ENCODE measurements at places on chromosomes 5 and 9.
A peak's percentile ranks its signal among the peaks of the same experiment; 100 is the strongest.

GRCh38 chr5:140881889-140882590, at the start of gene PCDHA13:
Gene PCDHA13 (plus strand): TSS chr5:140882124. CDS start chr5:140882269, 145 bp downstream.
- DNase-seq: no peak

DNA sequence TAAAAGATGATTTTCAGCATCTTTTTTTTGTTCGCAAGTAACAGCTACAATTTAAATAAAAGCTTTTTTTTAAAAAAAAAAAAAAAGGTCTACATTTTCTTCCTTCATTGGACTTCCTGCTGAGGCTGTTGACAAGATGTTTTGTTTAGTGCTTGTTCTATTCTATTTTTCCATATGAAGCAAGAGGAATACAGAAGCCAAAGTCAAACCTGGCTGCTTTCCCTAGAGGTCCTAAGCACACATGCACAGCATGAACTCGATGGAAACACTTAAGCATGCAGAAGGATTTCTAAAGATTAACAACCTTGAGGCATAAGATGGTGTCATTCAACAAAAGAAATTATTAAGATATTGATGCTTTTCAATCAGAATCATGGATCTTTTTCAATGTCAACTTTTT, 105.1 kb downstream of the ADCY2 start:
- no peak for DNase-seq

GRCh38 chr5:41921166-41921565, 3.9 kb upstream of the FBXO4 start:
- DNase-seq: no peak

DNA sequence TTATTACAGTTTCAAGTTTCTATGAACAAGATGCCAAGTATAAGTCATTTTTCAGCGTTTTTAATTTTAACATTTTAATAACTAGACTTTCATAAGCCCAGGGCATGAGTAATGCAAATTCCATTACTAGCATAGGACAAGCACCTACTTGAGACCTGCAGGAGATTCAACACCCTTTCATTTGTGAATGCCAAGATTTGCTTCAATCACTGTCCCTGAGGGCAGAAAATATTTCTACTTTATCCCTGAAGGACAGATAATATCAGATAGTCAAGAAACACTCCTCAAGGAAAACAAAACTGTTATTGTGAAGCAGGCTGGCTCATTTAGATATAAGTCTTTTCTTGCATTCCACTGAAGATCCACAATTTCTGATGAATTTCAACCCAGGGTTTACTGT, 27.7 kb upstream of the ZNF622 start:
- no peak for DNase-seq

GRCh38 chr9:129008986-129009583, 19.0 kb downstream of the SH3GLB2 start:
- DNase-seq: no peak

GRCh38 chr5:158546748-158547147, 553.0 kb downstream of the EBF1 start:
- DNase-seq: no peak

- peak; percentile 30 for DNase-seq
Measured at GRCh38 chr9:121976751-121977150, 116.4 kb downstream of the TTLL11 start.

GRCh38 chr5:132008961-132009680, 2.3 kb downstream of the ACSL6 start:
- DNase-seq: no peak

GRCh38 chr5:59137846-59138245, 555.0 kb downstream of the RAB3C start:
- no peak for DNase-seq

DNA sequence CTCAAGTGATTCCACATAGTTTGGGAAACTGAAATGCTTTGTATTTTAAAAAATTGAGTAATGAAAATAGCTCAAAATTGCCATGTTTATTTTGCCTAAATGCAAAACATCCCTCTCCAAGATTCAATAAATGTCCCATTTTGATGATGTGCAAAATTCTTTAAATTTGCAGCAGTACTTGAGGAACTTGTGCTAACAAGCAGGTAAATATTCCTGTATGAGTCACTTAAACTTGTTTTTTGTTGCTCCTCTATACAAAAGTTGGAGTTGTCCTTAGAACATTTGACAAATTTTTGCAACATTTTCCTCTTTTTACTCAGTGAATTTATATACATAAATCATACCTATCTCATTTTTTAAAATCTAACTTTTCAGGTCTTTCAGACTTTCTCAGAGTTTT, 280.2 kb downstream of the CDH12 start:
- no peak for DNase-seq

GRCh38 chr5:93161661-93162654, 419.1 kb downstream of the NR2F1-AS1 start:
- no peak for DNase-seq

GRCh38 chr5:26034813-26035212, 1003.6 kb downstream of the CDH9 start:
- no peak for DNase-seq

GRCh38 chr9:129331493-129331765, 153.4 kb upstream of the IER5L start:
- no peak for DNase-seq

DNA sequence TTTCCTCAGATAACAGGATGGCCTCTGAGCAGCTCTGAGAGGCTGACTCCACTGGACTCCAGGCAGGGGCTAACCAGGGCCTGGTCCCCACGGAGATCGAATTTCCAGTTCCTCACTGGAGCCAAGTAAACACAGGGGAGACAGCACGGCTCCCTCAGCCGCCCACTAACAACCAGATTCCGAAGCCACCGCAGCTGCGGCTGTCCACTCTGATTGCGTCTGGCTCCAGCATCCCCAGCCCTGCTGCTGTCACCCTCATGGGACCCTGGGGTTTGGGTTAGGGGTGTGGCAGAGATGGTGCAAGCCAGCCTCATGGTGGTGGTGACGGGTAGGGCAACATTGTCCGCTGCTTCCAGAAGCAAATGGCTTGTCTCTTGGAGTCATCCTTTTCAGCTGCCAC, 172.6 kb downstream of the RGS3 start:
- DNase-seq: no peak

DNA sequence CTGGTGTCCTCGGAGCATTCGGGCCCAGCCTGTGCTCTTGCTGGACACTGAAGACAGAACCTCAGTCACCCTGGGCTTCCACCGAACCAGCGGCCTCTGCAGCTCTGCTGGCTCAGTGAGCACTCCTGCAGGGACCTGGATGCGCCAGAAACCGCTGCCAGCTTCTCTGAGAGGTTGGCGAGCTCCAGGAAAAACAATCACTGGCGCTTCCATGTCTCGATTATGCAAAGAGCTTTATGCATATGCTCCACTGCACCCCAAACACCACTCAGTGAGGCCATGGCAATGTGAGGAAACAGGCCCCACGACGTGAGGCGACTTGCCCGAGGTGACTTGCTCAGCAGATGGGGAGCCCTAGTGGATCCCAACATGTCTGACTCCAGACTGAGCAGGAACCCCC, 11.0 kb downstream of the PRDM12 start:
- no peak for DNase-seq

- DNase-seq: no peak
Measured at GRCh38 chr9:35673132-35674024, at the start of gene CA9. Gene CA9 (plus strand): TSS chr9:35673928. CDS start chr9:35673960, 32 bp downstream.

DNA sequence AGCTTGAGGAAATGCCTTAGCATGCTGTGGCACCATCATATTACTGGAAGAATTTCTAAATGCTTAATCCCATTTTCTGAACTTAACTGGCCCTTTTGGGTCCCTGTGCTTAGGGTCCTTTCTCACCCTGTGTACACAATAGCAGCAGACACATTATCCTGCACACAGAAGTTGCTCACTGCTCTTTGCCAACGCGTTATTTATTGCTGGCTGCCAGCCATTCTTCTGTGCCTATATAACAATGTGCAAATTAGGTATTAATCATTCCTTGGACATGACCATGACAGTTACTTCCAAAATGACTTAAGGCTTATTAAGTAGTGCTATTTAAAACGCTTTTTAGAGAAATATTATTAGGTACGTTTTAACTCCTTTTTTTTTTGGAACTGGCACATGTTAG, 134.7 kb downstream of the FBN2 start:
- no peak for DNase-seq

DNA sequence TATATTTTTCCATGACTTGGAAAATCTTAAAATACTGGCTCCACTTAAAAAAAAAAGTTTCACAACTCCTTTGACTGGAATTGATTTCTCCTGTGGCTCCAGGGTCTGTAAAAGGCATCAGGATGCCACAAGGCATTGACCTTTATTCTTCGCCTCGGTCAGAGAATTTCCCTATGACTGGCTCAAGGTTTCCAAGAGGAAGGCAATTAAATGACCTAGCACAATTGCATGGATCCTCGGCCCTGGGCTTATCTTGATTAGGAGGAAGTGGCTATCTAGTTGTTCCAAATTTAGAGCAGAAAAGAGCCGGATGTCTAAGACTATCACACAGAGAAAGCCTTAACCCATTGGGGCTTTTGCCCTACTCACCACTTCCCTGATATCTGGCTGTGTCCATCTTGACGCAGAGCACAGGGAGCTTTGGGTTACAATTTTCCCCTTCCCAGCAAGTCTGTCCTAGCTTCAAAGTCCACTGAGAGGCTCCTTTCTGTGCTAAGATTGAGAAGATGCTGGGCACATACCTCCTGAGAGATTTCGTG, 56.9 kb upstream of the COL15A1 start:
- no peak for DNase-seq

DNA sequence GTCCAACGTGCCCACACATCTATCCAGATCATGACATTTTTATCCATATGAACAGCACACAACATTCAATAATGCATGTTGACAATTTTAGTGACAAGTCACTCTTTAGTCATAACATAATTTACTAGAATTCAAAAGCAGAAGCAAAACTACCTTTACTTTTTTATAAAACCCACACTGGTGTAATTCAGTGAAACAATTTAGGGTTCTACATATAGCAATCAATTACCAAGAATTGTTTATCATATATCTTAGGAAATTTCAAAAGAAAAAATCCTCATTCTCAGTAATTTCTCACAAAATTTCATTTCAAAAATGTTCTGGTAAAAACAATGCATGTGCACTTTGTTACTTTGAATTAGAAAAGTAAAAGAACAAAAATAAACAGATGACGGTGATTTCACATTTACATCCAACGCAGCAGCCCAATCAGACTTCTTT, 12.6 kb downstream of the AUH start:
- DNase-seq: no peak

GRCh38 chr5:21661184-21661583, 1192.0 kb downstream of the CDH12 start:
- no peak for DNase-seq

DNA sequence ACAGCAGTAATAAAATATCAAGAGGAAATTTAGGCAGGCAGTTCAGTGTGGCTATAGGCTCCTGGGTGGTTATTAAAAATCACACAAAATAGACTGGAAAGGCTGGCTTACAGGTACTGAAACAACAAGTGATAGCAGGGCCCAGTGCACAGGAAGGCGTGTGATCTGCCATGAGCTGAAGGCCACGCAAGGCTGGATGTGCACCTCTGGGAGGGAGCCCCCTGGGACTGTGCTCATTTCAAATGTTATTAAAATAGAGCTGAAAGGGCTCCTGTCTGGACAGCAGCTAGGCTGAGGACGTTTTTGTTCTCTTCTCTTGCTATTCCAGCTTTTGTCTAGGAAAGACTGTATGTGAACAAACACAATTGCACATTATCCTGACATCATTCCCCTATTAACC, 324.3 kb upstream of the RFX3 start:
- DNase-seq: no peak

DNA sequence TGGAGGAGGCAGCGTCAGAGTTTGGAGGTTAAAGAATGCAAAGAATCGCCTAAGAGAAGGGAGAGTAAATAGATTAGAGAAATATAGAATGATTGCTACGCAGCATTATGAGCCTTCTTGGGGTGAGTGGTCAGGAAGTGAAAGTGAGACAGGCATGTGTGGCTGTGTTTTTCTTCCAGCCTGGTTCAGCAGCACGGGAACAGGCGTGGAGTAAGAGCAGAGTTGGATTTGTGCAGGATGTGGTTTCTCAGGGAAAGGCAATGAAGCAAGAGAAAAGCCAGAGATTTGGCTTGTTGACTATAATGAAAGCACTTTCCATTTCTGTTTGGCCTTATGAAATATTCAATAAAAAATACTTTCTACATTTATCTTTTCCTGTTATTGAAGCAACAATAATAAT, 34.3 kb upstream of the FRMD3 start:
- DNase-seq: no peak

- DNase-seq: no peak
Measured at GRCh38 chr5:4206127-4206526, 610.5 kb downstream of the IRX1 start.

GRCh38 chr5:127804886-127805426, 101.8 kb downstream of the CCDC192 start:
- no peak for DNase-seq

DNA sequence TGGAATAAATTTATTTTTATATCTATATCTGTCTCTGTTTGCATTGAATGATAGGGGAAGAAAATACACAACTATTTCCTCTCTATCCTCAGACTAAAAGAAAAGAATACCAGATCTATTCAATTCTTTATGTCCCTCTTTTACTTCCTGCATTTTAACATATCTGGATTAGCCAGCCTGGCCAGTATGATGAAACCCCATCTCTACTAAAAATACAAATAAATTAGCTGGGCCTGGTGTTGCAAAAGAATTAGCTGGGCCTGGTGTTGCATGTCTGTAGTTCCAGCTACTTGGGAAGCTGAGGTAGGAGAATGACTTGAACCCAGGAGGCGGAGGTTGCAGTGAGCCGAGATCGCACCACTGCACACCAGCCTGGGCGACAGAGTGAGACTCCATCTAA, 182.0 kb downstream of the LURAP1L start:
- DNase-seq: no peak

DNA sequence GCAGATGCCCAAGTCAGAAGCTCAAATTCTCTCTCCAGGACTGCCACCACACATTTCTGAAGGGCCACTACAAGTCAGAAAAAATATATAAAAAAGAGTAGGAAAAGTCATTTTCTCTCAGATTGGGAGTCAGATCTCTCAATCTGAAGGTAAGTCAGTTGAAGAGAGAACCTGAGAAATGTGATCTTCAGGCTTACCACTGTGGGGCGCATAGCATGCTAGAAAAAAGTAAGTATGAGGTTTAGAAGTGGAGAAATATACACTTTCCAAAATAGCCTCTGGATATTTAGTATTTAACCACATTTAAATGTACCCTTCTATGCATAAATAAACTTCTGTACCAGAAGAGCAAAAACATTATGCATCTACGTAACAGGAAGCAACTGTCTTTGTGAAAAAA, 800.7 kb upstream of the CTNND2 start:
- DNase-seq: no peak

- DNase-seq: no peak
Measured at GRCh38 chr9:3567988-3568387, 42.2 kb upstream of the RFX3 start.

All from OCI-LY7 (cell line).